ENCODE measurements at places on chromosomes 7 and 10.
A peak's percentile ranks its signal among the peaks of the same experiment; 100 is the strongest.

DNA sequence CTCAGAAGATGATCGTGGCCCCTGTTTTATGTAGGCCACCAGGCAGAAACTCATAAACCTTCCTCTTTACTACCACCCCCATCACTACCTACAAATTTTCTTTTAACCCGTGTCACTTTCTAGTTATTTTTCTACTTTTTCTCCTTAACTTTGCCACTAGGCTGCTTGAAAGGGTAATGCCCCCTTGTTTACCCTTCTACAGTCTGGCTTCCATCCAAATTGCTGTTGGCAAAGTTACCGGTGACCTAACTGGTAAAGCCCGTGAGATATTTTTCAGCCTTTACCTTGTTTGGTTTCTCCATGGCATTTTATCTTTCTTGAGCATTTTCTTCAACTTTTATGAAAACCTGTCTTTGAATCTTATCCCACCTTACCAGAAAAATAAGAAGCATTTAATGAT is 153.0 kb downstream of the WNT2 start:
- DNase-seq, result no peak

DNA sequence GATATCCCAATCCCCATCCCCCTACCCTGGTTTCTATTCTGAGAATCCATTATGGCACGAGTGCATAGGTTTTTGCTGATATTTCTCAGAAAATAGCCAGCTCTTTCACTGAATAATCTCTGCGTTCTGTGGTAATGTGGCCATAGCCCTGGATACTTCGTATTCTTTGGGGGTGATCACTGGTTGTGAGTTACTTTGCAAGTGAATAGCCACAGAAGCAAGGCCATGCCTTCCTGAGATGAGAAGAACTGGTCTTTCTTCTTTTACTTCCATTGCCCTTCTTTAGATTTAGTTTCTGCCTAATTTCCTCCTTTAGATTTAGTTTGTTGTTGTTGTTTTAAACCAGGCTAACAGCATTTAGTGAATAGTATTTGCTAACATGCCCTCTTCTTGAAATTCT is 323.4 kb downstream of the CDC14C start:
- no peak for DNase-seq

GRCh38 chr7:38169847-38170246 is 8.2 kb upstream of the STARD3NL start:
- DNase-seq, result no peak

GRCh38 chr7:155454183-155455112 is 3.5 kb upstream of the EN2 start:
- no peak for DNase-seq

DNA sequence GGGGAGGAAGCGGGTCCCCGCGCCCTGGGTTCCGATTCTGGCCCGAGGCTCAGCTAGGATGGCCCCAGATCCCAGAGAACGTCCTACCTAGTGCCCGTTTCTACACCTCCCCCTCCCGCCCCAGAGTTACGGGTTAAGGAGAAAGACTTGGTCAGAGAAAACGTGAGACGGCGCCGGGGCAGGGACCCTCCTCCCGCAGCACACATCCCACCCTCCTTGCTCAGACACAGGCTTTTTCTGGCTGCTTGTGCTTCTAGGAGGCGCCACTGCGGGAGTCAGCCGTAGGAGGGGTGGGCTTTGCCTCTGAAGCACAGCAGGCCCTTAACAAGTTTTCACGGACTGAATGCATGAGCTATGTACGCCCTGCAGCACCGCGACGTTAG is 104.9 kb upstream of the LEP start:
- no peak for DNase-seq

DNA sequence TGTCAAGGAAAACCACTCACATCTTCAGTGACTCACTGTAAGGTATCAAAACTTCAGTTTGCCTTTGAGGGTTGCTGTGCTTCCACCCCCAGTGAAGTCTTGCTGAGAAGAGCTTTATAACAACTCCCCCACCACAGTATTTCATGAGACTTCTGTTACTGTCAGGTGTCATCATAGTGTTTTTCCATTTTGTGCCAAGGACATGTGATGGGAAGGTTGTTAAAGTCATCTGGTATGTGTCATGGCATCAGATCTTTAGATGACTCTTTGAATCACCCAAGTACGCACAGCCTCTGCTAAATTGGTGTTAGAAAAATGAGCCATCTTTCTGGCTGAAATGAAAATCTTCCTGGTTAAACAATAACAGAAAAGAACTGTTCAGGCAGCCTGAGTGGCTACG is 115.0 kb upstream of the CCDC6 start:
- no peak for DNase-seq

- DNase-seq, result no peak
Observed at GRCh38 chr7:128103498-128104107, 72.4 kb upstream of the LRRC4 start.

DNA sequence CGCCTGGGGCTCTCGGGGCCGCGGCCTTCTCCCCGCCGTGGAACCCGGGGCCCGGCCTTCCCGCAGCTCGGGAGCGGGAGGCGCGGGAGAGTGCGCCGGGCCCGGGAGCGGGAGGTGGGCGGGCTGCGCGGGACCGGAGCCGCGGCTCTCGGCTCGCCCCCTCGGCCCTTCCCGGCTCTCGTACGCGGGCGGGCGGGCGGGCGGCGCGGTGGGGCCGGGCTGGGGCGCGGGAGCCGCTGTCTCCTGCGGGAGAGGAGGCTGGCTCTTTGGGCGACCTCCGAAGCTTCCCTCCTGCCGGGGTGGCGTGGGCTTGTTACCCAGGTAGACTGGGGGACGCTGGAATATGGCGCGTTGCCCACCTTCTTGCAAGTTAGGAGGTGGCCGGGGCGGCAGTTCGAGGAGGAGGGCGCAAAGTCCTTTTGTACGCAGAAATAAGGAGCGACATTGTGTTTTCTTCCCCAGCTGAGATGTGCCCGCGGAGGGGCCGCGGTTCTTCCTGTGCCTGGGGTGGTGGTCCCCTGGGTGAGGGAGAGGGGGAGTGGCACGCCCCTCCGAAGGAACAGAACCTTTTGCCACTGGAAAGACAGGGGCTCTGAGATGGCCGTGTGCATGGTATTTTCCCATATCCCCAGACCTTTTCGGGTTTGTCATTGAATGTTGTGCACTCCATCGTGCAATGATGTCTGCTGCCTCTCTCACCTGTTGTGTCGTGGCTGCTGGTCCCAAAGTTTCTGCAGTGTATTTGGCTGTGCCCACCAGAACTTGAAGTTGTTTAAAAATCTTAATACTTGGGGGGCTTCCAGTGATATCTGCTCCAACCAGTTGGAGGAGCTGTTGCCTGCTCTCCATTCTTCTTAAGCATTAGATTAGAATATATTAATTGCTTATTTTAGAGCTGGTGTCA is 844 bp downstream of the NRF1 start:
- DNase-seq, result peak; percentile 38

- no peak for DNase-seq
Observed at GRCh38 chr7:148371280-148371937, 219.2 kb upstream of the C7orf33 start.

DNA sequence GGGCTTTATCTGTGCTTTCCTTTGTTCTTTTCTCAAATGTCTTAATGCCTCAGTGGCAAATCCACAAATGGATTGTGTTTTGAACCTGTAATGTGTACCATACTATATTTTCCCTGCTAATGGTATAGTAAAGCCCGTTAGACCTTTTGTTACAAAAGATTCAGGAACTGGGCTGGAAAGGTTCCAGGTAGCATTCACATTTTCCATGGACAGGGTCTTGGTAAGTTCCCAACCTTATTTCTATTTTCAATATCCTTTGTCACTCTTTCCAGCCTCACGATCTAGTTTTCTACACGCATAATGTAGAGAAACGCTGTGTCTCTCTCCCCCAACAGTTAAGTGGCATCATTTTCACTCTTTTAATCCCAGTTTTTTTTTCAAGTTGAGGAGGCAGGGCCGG is 153.0 kb downstream of the PLCE1 start:
- no peak for DNase-seq

- no peak for DNase-seq
Observed at GRCh38 chr10:12875100-12875499, 126.4 kb downstream of the CCDC3 start.

DNA sequence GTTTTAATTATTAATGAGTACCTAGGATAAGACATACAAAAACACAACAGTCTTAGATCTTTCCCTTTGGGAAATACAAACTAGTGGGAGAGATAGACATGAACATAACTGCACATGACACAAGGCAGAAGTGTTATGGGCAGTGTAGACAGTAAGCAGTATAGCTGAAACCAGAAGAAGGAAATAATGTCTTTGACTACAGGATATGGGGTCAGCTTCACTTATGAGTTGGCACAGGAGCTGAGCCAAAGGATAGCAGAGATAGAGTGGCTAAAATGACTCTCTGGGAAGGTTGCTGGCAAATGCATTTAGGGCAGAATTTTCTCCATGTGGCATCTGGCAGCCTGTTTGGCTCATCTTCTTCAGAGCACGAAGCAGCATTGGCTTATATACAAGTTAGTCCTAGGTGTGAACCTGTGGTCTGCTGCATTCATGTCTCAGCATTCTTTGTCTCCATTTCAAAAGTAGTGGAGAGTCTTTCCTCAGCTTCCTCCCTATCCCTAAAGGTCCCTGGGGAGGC is 60.3 kb upstream of the FEZF1 start:
- DNase-seq, result no peak

- no peak for DNase-seq
Observed at GRCh38 chr10:18666810-18667209, 7.6 kb downstream of the ARL5B start.

DNA sequence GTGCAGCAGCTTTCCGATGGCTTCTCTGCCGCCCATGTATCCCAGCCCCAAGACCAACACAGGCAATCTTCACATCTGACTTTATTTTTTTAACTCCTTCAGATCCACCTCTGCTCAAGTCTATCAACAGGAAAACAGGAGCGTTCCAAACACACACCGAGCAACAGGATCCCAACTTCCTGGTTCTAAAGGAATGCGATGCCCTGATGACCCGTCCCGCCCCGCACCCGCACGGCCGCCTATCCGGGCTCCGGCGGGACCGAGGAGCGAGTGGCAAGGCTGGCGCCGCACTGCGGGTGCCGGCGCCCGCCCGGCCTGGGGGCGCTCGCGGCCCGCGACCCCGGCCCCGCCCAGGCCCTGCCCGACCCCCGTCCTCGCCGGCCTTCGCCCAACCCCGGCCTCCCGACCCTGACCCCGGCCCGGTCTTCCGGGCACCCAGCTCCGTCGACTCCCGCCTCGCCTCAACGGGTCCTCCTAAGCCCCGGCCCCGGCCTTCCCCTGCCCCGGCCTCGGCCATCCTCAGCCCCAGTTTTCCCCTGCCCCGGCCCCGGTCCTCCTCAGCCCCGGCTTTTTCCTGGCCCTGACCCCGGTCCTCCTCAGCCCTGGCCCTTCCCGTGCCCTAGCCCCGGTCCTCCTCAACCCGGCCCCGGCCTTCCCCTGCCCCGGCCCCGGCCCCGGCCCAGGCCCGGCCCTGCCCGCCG is 730 bp downstream of the LARP4B start:
- peak; percentile 9 for DNase-seq

DNA sequence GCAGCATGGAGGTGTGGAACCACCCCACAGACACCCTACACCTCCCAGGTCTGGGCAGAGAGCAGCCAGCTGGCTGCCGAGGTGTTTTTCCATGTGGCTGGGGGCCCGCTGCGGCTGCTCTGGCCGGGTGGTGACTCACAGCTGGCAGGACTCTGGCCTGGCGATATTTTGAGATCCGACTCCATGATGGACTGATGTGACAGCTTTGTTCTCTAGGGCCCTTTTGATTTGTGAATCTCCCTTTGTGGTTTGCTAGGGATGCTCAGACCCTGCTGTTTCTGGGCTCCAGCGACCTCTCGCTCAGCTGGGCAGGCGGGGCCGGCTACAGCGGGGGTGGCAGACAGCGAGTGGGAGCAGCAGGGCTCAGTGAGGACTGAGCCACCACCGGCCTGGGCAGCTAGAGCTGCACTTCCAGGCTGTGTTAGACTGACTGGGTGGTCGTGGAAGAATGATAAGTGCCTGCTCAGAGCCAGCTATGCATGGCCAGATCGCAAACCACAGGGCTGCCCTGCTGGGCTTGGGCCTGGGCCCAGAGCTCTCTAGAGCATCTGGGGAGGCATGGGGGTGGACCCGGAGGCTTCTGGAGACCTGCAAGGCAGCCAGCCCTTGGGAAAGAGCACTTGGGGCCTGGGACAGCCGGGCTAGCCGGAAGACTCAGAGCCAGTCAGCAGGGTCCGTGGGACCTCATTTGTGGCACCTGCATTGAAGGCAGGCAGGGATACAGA is 46.2 kb upstream of the GDF10 start:
- DNase-seq, result no peak

GRCh38 chr10:102211615-102212299 is 14.3 kb upstream of the ELOVL3 start:
- DNase-seq, result no peak

DNA sequence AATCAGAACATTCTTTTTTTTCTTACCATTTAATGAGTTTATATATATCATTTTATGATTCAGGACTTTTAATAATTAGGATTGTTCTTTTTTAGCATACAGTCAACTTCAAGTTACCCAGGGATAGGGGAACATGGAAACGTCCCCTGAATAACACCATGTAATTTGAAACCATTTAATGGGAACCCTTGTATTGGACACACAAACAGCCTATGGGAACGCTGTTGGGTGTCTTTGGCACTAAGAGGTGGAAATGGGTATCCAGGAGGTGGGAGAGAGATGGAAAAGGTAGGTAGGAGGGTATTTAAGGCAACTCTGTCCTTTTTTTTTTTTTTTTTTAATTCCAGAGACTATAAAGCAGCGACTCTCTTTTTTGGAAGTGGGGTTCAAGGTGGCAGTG is 2.6 kb downstream of the LUC7L2 start:
- DNase-seq, result no peak

DNA sequence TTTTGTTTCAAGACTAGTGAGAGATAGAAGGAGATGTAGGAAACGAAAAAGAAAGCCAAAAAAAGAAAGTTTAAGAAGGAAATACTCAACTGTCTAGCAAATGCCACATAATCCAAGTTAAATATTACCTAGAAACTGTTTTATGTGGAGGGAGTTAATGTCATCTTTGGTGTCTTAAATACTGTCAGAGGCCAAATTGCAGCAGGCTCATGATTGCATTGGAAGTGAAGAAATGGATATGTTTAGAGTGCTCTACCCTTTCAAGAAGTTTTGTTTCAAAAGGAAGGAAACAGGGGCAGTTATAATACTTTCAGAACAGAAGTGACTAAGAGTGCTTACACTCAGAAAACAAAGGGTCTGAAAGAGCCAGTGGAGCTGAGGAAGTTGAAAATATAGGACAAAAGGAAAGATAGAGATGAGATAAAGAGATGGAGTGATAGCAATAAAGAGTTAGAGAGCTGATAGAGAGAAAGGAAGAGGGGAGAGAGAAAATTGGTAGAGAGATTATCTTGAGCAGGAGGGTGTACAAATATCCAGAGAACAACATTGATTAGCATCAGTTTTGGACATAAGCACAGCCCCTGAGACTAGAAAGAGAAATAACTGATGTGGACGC is 28.0 kb upstream of the GNAI1 start:
- no peak for DNase-seq

GRCh38 chr7:90383422-90383821 is 19.8 kb upstream of the CLDN12 start:
- no peak for DNase-seq

- no peak for DNase-seq
Observed at GRCh38 chr10:81109200-81109752, 571.6 kb downstream of the SH2D4B start.

- DNase-seq, result no peak
Observed at GRCh38 chr10:114100848-114101741, 57.4 kb downstream of the ADRB1 start.

Measured in activated CD4-positive, alpha-beta T cell treated with anti-CD3 and anti-CD28 coated beads for 4 hours (primary cell).